ENCODE measurements at places on chromosomes 6 and 20.

- peak; percentile 46 for DNase-seq
Measured at GRCh38 chr6:159692303-159693127, 526 bp downstream of the SOD2 start.

GRCh38 chr20:42340368-42340767, 722.2 kb upstream of the CHD6 start:
- no peak for DNase-seq

DNA sequence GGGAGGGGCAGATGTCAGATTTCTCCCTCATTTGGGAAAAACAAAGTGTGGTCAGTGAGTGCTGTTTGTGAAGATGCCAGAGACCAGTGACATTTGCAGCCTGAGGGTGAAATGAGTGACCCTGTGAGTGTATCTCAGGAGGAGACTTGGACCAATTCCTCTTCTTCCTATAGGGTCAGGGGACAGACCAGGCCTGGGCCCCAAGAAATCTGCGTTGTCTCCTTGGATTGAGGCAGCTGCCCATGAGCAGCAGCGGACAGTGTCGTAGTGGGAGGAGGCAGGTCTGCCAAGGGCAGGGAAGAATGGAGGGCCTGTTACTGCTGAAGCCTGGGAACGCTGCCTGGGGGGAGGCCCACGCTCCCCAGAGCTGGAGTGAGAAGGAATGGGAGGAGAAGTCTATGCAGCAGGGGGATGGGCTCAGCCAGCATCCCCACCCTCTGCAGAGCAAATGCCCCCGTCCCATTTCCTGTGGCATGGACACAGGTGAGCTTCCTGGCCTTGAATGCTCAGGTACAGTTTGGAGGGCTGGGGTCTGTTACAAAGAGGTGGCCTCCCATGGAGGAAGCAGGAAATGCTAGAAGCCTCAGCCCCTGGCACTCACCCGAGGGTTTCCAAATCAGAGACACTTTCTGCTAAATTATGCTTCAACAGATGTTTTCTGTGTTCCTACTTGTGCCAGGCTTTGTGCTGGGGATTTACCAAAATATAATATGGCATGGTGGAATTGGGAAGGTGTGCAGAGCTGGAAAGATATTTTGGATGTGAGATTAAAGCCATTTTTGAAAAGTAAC, 29.8 kb downstream of the DAAM2 start:
- DNase-seq = peak; percentile 47

DNA sequence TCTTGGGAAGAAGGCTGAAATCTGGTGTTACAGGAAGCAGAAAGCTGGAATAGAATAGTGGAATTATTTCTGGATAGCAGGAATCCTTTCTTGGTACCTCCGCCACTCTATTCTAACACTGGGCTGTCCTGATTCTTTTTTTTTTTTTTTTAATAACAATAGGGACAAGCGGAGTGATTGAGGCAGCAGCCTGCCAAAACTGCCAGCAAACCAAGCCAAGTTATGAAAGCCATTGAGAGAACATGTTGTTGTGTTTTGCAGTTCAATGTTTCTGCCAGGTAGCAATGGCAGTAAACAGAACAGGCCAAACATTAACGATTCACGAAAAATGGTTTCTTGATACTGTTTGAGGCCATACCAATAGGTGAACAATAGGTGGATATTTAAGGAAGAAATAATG, 47.1 kb downstream of the SLC26A8 start:
- no peak for DNase-seq

DNA sequence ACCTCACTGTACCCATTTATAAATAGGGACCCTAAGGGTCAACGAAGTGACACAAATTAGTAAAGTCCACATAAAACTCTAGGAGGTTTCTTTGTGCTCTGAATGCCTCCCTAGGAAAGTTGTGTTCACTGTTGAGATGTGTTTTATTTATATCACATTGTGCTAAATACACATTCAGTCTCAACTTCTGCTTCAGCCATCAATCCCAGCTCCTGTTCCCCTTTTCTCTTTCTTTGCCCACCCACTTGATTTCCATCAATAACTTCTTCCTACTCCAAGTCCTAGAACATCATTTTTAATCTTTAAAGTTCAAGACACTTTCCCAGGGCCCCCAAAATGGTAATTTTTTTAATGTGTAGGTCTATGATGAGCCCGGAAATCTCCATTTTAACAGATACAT, 208.3 kb upstream of the RAB32 start:
- no peak for DNase-seq

- no peak for DNase-seq
Measured at GRCh38 chr6:119163006-119163405, 84.5 kb upstream of the FAM184A start.

- DNase-seq = peak; percentile 91
Measured at GRCh38 chr6:158002951-158003853, 21.5 kb downstream of the SYNJ2 start.

- no peak for DNase-seq
Measured at GRCh38 chr6:2296781-2297180, 51.4 kb upstream of the GMDS start.

- DNase-seq = no peak
Measured at GRCh38 chr6:104613416-104614001, 246.2 kb downstream of the HACE1 start.

DNA sequence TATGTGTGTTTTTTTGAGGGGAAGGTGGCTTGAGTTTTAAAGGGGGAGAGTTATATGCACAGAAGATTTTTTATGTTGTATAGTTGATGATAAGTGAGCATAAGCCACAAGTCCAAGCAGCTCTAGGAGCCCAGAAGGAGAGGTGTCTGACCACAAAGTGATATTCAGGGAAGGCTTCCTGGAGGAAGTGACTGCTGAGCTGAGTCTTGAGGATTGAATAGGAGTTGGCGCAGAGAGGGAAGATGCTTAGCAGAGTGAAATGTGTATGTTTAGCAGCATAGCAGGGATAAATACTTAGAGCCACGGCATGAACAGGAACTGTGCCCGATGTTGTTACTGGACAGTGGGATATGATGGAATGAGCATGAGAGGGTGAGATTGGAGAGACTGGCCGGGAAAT, 255.1 kb upstream of the KCNG1 start:
- DNase-seq = no peak

DNA sequence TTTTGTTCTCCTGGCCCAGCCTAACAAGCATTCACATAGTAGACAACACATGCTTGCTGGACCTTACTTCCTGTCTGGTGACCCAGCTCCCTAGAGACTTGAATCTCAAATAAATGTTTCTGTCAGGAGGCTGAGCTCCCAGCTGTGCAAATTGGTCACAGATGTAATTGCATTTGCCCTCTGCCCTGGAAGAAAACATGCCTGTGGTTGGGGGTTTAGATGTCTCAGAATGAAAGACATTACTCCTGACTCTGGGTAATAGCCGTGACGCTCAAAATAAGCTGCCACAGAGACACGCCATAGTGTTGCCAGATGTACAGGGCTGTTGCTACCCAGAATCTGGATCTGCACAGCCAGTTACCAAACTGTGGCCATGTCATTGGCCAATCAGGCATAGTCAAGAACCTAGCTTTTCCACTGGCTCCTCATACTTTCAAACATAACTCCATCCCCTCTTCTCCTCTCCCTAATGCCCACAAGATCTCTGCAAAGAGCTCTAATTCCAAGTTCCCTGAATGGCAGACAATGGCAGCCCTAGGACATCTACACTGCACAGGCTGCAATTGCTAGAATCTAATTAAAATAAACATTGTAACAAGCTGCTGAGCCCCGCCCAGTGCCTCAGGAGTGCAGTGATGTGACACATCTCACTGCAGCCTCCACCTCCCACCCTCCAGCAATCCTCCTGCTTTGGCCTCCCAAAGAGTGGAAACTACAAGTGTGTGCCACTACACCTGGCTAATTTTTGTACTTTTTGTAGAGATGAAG, 32.8 kb upstream of the GMPR start:
- DNase-seq = no peak

DNA sequence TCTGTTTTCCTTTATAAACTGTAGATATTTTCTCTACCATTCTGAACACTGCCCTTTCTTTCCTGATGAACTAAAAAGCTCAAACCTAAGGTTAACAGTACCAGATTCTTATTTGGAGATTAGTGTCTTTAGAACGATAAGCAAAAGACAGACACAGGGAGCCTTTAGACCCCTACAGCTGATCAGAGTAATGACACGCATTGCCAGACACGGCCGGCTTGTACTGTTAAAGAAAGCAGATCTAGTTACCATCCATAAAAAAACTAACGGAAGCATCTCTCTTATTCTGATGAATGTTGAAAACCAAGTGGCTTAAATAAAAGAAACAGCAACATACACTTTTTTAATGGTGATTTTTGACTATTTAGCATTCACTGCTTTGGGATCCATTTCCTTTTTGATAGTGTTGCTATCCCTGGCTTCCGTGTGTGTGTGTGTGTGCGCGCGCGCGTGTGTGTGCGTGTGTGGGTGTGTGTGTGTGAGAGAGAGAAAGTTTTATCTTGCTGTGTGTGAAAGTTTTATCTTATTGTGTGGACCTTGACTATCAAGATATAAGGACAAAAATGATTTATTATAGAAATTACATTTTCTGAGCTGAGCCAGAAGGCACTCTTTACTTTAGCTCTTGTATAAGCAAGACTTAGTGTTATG, 95.6 kb upstream of the SLC35B3 start:
- DNase-seq = no peak

GRCh38 chr6:133207754-133208153, 33.4 kb upstream of the EYA4 start:
- no peak for DNase-seq

DNA sequence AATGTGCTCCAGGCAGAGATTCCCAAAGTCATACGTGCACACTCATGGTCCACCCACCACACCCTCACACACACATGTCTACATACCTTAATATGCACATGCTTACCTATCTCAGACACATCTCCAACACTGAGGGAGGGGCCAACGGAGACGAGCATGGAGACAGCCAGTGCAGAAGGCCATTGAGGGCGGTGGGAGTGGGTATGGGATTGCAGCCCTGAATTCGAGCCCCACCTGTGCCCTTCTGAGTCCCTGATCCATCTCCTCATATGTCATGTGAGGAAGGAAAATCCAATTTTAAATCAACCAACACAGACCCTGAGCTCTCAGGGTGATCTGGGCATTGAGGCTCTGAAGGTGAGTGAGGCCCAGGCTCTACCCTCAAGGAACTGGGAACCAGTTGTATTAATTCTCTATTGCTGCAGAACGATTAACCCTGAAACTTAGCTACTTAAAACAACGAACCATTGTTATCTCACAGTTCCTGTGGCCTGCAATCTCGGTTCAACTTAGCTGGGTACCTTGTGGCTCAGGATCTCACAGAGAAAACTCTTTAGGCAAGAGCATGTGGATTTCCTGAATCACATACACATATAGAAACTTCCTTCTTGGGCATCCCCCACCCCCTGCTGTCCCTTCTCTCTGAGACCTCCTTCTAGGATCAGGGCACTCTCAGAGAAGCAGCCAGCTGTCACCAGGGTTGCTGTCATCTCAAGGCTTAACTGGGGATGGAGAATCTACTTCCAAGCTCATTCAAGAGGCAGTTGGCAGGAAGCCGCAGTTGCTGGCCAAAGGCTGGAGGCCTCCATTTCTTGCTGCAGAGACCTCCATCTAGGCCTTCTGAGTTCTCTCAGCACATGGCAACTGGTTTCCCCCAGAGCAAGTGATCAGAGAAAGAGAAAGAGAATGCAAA, 28.3 kb downstream of the GLP1R start:
- DNase-seq = no peak

DNA sequence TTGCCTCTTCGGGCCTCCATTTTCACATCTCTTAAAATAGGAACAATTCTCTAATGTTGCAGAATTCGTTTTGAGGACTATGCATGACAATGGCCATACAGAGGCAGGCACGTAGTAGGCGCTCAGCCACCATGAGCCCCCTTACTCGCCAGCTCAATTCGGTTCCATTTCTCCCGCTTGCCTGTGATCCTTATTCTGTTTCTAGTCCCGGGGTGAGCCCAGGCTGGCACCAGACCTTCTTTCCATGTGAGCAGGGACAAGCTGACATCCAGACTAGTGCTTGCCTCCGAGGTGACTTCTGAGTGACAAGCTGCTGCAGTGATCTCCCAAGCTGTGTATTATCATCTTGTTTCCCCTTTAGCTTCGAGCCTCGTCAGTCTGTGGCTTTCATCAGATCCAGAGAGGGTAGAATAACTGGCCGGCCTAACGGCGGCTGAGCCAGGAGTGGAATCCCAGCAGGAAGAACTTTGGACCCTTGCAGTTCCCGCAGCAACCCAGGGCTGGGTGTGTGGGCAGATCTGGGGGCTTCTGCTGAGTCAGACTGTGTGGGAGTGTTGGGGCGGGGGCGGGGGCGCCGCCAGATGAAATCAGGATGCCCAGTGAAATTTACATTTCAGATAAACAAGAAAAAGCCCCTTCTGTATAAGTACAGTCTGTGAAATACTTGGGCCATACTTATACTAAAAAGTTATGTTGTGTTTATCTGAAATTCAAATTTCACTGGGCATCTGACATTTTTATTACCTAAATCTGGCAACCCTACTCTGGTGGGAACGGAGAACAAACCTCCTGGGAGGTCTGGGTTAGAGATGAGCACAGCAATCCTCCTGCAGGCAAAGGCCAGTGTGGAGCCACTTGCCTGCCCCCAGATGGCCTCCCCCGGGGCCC, 10.9 kb downstream of the BANF2 start:
- DNase-seq = no peak

GRCh38 chr6:33193619-33194018, 1.4 kb upstream of the COL11A2 start:
- no peak for DNase-seq

GRCh38 chr20:35277127-35277526, 795 bp downstream of the MMP24OS start:
- DNase-seq = no peak

DNA sequence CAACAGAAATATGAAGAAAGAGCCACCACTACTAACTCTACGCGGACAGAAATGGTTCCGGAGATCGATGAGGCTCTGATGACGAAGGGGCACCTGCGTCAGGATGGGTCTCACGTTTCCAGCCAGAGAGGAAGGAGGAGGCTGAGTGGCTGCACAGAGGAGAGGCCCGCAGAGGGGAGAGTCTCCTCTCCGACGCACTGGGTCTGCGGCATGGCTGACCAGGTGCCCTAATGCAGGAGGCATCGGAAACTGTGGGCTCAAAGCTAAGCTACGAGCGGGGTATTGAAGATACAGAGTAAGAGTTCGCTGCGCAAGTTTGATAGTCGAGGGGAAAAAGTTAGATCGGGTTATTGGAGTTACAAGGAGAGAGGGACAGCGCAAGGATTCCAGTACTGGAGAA, 69.9 kb downstream of the TTLL2 start:
- DNase-seq = no peak

DNA sequence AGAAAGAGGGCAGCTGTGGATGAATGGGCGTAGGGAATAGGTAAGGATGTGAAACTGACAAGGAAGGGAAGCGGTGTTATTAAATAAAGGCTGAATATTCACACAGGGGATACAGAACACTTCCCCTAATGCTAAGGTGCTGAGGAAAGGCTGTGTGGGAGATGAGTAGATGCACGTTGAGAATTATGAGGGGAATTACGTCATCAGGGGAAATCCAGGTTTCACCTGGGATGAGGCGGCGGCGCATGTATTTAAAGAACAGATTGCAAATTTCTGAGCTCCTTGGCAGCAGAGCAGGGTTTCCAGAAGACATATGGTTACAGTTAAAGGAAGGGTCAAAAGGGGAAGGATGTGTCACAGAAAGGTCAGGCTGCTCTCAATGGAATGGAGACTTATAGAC, 28.7 kb upstream of the EDN1 start:
- DNase-seq = no peak
